AG09309 (cell line): ENCODE measurements at places on chromosomes 3 and 15.

- DNase-seq: no peak
Observed at GRCh38 chr3:53100818-53101466, 29.3 kb downstream of the RFT1 start.

DNA sequence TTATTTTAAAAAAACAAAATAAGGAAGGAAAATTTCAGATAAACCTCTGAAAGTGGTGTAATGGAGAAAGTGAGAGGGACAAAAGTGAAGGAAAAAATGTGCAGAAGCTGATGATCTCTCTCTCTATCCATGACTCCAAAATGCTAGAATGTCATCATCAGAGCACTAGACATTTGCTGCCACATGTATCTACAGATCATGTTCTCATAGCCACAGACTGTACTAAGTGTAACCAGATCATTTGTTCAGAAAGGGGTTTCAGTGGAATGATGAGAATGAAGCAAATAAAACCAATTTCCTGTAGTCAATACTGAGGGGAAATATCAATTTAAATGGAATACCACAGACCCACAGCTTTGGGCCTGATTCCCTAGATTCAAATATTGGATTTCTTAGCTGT lies 104.3 kb upstream of the CHMP2B start:
- no peak for DNase-seq

- no peak for DNase-seq
Observed at GRCh38 chr15:32903591-32904290, 185.9 kb downstream of the GREM1 start.

GRCh38 chr3:27827041-27827440 lies 104.9 kb upstream of the EOMES start:
- DNase-seq: no peak

DNA sequence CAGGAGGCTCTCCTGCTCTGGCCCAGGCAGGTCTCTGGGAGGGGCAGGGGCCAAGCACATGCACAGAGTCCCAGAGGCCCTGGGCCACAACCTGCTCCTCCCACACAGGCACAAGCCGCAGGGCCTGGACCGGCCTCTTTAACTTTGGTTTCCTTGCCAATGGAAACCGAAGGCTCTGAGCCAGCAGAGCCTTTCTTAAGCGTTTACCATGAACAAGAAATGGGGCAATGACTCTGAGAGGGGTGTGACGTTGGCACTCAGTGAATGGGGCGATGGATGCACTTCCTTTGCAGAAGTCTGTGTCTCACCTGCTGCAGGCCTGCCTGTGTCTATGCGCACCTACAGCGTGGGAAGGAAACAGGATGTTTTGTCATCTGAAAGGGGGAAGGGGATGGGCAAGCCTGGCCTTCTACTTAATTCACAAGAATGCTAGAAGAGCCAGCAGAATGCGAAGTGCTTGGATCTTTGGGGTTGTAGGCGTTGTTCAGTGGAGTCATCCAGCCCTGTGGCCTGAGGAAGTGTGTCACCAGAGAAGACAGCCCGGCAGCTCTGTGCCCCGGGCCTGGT lies 41.8 kb downstream of the IFT122 start:
- DNase-seq: no peak

DNA sequence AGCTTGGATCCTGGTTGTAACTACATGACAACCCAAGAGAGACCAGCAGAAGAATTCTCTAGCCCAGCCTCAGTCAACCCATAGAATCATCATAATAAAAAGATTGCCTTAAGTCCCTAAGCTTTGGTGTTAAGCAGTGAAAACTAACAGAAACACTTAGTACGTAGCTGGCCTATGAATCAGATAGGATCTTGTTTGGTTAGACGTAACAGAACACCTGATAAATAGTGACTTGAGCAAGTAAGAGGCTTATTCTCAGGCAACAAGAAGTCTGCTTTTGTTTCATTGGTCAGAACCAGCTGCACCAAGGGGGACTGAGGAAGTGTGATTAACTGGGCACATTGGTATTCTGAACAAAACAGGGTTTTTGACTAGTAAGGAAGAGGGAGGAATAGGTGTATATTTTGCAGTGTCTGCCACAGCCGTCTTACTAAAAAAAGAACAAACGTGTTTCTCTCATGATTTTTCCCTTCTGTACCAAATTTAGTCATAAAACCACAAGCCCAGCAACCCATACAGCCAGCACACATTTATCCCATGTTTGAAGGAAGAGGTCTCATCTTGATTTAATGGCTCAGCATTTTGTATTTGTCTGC lies 53.3 kb upstream of the GLCE start:
- no peak for DNase-seq

DNA sequence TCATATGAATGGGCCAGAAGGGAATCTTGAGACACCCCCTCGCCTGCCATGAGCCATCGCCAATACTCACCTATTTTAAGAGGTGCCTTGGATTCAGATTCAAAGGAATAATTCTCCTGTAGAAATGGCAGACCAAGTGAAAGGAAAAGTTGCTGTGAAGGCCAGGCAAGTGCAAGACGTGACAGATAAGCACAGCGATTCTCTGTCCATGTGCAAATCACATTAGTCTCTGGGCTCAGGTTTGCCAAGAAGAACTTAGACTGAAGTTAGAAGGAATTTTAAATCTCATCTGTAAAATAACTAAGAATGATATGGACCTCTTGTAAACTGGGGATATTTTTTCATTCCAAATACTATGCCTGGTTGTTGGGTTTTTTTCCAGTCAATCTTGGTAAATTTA lies 173.6 kb downstream of the UACA start:
- DNase-seq: no peak

GRCh38 chr3:54034971-54035370 lies 87.4 kb upstream of the CACNA2D3 start:
- DNase-seq: no peak

DNA sequence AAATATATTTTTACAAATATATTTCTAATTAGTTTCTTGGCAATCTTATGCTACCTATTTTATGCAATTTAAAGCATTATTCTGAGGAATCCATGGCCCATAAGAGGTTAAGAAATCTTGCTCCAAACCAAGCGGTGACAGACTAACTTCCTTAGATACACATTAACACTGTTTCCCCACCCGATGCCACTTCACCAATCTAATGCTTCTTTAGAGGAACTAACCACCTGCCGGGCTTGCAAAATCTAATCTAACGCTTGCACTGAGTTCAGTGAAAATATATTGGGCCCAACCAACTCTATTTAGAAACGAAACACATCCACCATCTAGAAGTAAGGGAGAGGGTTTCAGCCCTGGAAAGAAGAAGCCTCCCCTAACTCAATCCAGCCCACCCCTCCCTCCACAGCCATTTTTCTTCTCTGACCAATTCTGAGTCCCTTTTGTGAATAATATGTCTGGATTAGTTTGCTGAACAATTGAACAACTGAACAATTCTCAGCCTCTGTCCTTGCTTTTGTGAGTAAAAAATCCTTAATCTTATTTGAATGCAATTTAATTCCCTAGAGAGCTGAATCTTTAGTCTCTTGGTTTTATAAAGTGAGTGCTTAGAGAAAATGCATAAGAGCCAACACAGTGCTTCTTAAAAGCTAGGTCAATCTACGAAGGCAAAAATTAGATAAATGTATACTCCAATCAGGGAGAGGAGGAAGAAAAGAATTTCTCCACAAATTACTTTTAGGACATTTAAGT lies 150.4 kb upstream of the ADAMTS9 start:
- no peak for DNase-seq

DNA sequence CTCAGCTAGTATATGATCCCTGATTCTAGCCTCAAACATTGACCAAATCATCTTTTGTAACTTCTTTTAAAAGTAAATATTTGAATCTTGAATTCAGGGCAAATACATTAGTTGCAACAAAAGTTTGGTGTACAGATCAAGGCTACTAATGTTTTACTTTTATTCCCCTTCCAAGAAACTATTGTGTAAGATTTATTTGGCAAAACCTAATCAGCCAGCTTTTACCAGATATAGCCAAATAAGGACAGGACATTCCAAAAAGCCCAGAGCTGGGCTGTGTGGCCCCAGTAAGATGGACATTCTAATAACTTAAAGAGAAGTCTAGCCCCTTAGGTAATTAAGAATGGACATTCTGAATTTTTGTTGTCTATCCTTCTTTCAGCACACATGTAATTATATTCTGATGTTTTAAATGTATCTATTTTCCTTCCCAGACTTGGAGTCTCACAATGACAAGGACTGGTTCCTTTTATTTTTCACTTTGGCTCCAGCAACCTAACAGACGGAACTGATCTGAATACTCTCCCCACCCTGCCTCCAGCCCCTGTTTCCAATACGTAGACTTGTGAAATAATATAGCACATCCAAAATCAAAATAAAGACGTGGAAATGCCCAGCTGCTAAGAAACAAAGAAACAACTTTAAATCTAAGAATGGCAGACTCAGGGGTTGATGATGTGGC lies 48.1 kb downstream of the STARD5 start:
- DNase-seq: no peak

DNA sequence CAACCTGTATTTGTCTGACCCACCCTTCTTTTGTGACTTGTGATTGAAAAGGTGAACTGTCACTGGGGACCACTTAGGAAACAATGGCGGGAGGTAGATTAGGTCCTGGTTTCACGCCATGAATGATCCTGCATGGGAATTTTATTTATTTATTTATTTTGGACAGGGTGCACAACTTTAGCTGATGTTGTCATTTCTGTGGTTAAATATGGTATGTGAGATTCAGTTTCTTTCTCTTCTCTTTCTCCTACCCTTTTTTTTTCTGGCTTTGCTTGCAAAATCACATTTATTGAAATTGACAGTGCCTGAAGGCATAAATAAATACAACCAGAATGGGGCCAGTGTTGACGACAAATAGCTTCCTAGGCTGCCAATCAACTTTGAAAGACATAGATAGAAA lies 18.0 kb upstream of the HTR3E start:
- no peak for DNase-seq

DNA sequence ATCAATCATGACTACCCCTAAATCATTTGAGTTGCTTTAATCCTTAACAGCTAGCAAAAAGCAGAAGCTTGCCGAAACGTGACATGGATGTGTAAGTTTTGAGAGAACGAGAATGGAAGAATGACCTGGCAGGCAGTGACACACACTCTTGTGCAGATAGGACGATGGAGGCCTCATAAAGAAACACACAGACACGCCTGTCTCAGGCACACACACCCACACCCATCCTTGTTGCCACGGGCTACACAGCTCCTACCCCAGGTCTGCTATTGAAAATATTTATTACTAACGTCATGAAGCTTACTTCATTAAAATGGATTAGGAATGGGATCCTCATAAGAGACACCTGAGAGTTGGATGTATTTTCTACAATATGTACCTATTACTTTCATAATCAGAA lies 8.5 kb downstream of the MYO5C start:
- DNase-seq: no peak

GRCh38 chr3:185726254-185726967 lies 98.4 kb downstream of the IGF2BP2 start:
- no peak for DNase-seq
